ENCODE measurements at places on chromosomes 4 and X.

GRCh38 chr4:184831153-184831552 lies 5.4 kb upstream of the ACSL1 start:
- no peak for DNase-seq

- DNase-seq = no peak
Measured at GRCh38 chrX:110210417-110211139, 107.3 kb downstream of the AMMECR1 start.

DNA sequence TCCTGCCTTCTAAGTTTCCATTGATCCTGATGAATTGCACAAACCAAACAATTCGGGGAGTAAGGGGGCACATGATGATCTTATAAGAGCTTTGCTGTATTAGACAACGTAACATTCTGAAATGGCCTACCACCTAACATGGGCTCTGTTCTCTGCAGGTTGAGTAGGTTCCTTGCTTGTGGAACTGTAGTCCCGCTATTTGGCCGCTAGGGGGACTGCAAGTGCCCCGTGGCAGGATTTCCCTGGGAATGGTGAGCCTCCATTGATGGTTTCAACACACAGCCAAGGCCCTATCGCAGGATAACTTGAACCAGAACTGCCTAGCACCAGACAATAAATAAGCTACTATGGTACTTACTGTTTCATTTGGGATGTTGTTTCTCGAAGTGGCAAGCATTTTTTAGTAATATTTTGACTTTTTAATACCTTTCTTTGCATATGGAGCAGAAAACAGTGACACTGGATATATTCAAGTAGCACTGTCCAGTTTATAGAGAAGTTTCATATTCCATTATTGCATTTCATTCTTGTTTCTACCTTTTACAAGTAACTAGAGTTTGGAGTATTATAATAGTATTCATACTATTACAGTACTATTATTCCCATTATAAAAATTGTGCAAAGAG lies 11.9 kb downstream of the AR start:
- no peak for DNase-seq

DNA sequence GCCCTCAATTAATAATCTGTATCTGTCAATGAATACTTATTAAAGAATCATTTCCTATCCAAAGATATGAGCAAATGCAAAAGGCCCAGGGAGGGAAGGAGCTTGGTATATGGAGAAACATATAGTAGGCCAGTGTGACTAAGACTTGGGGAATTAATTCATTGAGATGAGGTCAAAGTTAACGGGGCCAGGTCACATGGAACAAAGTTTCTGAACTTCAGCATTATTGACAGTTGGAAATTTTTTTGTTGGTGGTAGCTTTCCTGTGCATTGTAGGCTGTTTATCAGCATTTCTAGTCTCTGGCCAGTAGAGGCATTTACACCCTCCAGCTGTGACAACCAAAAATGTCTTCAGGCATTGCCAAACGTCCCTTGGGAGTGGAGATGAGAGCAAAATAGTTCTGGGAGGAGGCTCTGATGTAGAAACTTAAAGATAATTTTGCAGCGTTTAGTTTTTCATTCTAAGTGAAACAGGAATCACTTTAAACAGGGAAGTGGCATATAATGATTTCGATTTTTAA lies 202.0 kb downstream of the SLC4A4 start:
- no peak for DNase-seq

DNA sequence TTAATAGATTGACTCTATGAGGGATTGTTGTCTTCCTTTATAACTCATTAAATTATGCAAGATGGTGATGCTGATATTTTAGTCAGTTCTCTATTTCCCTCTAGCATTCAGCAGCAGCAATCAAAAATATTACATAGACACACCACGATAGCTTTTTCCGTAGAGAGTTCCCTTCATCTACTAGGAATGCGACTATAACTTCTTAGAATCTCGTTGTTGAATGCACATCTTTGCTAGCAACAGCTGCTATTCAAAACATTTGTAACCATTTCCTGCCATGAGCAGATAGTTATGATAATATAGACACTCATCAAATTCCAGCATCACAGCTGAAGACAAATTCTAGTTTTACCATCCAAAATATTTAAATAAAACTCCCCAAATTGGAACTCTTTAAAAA lies 147.4 kb upstream of the FGF13 start:
- DNase-seq = no peak
